ENCODE measurements at places on chromosomes 5 and 9. TPM values are rescaled to one million over a fixed set of nuclear protein-coding genes. Genes with fewer than 3 reads are reported as not detected.
A peak's percentile ranks its signal among the peaks of the same experiment; 100 is the strongest.

DNA sequence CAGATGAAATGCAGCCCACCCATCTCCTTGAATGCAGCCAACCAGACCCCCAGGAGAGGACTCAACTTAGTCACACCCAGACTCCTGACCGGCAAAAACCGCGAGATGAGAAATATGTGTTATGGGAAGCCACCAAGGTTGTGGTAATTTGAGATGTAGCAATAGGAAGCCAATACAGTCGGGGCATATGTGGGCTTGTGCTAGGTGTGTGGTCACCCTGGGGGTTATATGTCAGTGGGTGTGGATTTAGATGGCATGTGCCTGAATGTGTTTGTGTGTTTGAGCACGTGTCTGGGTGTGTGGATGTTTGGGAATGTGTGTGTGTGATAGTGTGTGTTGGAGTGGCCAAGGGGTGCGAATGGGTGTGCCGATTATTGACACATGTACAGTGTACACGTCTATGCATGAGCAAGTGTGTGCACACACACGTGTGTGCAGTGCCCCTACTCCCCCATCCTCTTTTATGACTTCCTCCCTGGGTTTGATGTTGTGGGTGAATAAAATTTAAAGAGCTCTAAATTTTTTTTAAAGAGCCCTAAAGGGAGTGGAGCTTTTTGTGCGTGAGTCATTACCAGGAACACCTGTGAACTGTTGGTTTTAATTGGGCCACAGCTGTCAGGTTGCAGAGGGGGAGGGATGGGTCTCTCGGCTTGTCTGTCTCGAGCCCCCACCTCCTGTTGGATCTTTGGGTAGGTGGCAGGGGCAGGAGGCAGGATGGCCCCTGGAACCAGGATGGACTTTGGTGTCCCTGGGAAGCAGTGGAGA is 86.8 kb downstream of the LHX2 start:
- H3K36me3 ChIP-seq, result no peaks in the 10 kb centered on the region
- H3K27me3 ChIP-seq, result peaks cover 15% of the 10 kb centered on the region
- H3K4me3 ChIP-seq, result no peak overlapping the region
- H3K27ac ChIP-seq, result no peak overlapping the region

- H3K4me3 ChIP-seq, result no peak within 1 kb of the TSS
- H3K27ac ChIP-seq, result no peak within 1 kb of the TSS
- no peaks in the 10 kb centered on the region for H3K4me1 ChIP-seq
- no peaks in the 10 kb centered on the region for H3K36me3 ChIP-seq
Observed at GRCh38 chr5:141373673-141374317, at the start of gene PCDHGA6. Gene PCDHGA6 (plus strand): TSS chr5:141373891. CDS start chr5:141374084, 193 bp downstream.

GRCh38 chr9:77960356-77961153 is 71.1 kb downstream of the GNAQ start:
- H3K4me3 ChIP-seq, result no peak overlapping the region
- H3K27me3 ChIP-seq, result no peaks in the 10 kb centered on the region
- H3K36me3 ChIP-seq, result no peaks in the 10 kb centered on the region
- DNase-seq, result no peak

DNA sequence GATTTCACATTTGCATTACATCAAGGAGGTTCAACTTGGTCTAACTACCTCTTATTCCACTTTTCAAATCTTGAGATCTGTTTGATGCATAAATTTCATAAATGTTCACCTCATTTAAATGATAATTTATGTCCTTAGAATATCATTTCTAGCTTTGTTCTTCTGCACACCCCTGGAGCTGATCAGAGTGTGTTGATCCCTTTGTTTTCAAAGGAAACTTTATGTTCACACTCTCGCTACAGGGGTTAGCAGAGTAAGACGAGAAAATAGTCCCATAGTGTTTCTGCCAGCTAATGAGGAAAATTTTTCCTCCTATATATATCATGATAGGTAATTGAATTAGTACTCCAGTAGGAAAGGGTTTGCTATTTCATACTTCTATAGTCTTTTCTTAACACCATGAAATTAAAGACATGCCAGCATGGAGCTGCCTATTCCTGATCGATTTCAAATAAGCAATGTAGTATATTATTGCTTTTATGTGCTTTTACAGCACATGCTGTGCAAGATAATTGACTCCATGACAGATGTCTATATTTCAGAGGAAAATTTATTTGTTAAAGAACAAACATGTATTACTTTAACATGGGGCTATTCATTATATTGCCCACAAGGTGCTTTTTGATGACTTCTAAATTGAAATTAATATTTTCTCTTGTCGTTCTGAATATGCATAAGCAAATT is 4.8 kb upstream of the PAM start:
- no peak for DNase-seq
- H3K4me3 ChIP-seq, result no peak overlapping the region
- H3K27ac ChIP-seq, result no peak overlapping the region

GRCh38 chr9:108961151-108961550 is 27.0 kb downstream of the ABITRAM start:
- no peaks in the 10 kb centered on the region for H3K27me3 ChIP-seq
- DNase-seq, result no peak
- no peak overlapping the region for H3K4me3 ChIP-seq
- H3K36me3 ChIP-seq, result peaks cover 9% of the 10 kb centered on the region
- H3K27ac ChIP-seq, result no peak overlapping the region
- H3K4me1 ChIP-seq, result no peaks in the 10 kb centered on the region

DNA sequence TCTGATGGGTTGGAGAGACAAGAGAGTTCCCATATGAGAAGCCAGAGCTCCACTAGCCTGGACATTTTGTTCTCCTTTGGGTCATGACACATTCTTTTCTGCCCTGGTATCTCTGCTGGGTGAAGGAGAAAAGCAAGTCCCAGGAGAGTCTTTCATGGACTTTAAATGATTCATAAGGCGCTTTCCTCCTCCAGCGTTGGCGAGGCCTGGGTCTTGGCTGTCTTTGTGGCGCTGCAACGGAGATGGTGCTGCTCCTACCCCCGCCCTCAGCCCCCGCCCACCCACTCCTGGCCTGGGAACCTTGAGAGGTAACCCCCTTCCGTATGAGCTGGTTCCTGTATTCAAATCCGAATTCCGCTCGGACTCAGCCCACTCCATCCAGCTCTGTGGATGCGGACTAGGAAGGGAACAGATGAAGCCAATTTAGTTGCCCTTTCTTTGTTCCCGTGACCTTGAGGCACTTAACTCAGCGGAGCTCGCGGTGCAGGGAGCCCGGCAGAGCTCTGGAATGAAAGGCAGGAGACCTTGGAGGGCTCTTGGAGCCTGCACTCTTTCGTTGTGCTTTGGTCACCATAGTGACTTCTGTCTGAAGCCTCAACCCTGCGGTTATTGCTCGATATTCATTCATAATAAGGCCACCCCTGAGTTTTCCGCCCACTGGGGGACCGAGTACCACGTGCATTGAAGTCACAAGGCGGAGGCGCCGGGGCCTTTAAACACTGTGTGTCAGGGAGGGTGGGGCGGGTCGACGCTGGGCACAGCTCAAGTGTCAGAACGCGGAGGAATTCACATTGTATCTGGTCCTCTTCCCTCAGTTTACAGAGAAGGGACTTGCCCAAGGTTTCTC is 14.0 kb upstream of the PWWP2A start:
- no peaks in the 10 kb centered on the region for H3K36me3 ChIP-seq
- H3K4me1 ChIP-seq, result no peaks in the 10 kb centered on the region
- no peak for DNase-seq
- H3K27ac ChIP-seq, result no peak overlapping the region
- no peak overlapping the region for H3K4me3 ChIP-seq

DNA sequence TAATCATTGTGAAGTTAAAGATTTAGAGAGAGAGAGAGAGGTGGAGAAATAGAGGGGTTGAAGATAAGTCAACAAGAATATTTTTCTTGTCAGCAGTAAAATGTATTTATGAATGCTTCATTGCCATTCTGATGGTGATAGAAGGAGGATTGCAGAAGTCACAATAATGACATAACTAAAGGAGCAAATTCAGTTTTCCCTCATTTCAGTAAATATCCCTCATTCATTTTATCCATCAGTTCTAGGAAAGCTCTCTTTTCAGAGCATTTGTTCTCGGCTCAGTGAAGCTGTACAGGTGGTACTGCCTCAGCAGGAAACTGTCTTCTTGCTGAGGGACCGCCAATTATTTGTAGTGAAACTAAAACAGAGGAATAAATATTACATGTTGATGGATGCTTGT is 681.4 kb downstream of the CETN3 start:
- no peak for DNase-seq
- H3K36me3 ChIP-seq, result no peaks in the 10 kb centered on the region
- no peaks in the 10 kb centered on the region for H3K4me1 ChIP-seq
- H3K27me3 ChIP-seq, result no peaks in the 10 kb centered on the region
- no peak overlapping the region for H3K4me3 ChIP-seq

DNA sequence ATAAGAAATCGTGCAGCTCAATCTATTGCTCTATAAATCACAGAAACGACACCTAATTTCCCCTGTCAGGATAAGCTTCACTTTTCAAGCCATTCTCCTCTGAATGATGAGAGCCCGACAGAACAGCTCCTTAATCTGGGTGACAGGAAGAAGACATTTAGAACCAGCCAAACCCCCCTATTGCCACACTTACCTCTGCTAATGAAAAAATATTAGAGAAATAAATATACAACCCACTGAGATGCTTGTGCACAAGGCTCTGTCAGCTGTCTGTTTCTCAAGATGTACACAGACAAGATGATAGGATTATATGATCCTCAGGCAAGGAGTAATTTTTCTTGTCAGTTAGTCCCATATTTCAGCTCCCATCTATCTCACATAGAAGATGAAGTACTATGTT is 57.5 kb upstream of the TRIM32 start:
- H3K36me3 ChIP-seq, result no peaks in the 10 kb centered on the region
- DNase-seq, result no peak
- H3K27ac ChIP-seq, result no peak overlapping the region
- H3K4me1 ChIP-seq, result no peaks in the 10 kb centered on the region
- no peak overlapping the region for H3K4me3 ChIP-seq

GRCh38 chr9:13063880-13064459 is 215.5 kb downstream of the MPDZ start:
- H3K27ac ChIP-seq, result no peak overlapping the region
- no peaks in the 10 kb centered on the region for H3K4me1 ChIP-seq
- H3K27me3 ChIP-seq, result no peaks in the 10 kb centered on the region

- peak; percentile 78 for DNase-seq
- no peak overlapping the region for H3K4me3 ChIP-seq
- no peaks in the 10 kb centered on the region for H3K27me3 ChIP-seq
Observed at GRCh38 chr5:180328296-180329137, 24.6 kb downstream of the GFPT2 start.

GRCh38 chr5:158938200-158938599 is 161.5 kb downstream of the EBF1 start:
- no peaks in the 10 kb centered on the region for H3K36me3 ChIP-seq
- no peak overlapping the region for H3K27ac ChIP-seq
- peaks cover 18% of the 10 kb centered on the region for H3K27me3 ChIP-seq
- H3K4me1 ChIP-seq, result no peaks in the 10 kb centered on the region

DNA sequence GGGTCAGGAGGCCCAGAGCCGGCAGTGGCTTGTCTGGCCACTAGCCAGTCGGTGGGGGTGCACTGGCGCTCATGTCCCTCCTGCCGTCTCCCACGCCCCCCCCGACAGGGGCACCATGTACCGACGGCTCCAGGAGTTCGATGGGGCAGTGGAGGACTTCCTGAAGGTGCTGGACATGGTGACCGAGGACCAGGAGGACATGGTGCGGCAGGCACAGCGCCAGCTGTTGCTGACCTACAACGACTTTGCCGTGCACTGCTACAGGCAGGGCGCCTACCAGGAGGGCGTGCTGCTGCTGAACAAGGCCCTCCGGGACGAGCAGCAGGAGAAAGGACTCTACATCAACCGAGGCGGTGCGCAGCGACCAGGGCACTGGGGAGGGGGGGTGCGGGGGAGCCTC is 8.1 kb downstream of the TTC16 start:
- no peak overlapping the region for H3K27ac ChIP-seq
- H3K4me3 ChIP-seq, result no peak overlapping the region
- no peak for DNase-seq
- H3K36me3 ChIP-seq, result no peaks in the 10 kb centered on the region

- DNase-seq, result no peak
- no peaks in the 10 kb centered on the region for H3K36me3 ChIP-seq
- no peak overlapping the region for H3K4me3 ChIP-seq
- no peak overlapping the region for H3K27ac ChIP-seq
- H3K4me1 ChIP-seq, result no peaks in the 10 kb centered on the region
- H3K27me3 ChIP-seq, result no peaks in the 10 kb centered on the region
Observed at GRCh38 chr9:127780126-127780885, 1.8 kb upstream of the SH2D3C start.

- no peaks in the 10 kb centered on the region for H3K27me3 ChIP-seq
- no peak overlapping the region for H3K4me3 ChIP-seq
- H3K27ac ChIP-seq, result no peak overlapping the region
- H3K36me3 ChIP-seq, result peaks cover 4% of the 10 kb centered on the region
- peaks cover 21% of the 10 kb centered on the region for H3K4me1 ChIP-seq
Observed at GRCh38 chr9:14308853-14309145, 5.1 kb downstream of the NFIB start.

DNA sequence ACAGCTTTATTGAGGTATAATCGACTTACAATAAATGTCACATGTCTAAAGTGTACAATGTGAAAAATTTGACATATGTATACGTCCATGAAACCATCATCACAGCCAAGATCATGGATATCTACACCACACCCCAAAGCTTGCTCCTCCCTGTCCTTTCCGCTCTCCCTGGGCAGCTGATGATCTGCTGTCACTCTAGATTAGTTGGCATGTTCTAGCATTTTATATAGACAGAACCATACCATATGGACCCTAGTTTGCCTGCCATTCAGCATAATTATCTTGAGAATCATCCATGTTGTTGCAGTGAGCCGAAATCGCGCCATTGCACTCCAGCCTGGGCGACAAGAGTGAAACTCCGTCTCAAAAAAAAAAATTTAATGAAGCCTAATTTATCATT is 42.5 kb downstream of the ERGIC1 start:
- H3K27me3 ChIP-seq, result no peaks in the 10 kb centered on the region
- H3K4me3 ChIP-seq, result no peak overlapping the region
- DNase-seq, result no peak
- peaks cover 13% of the 10 kb centered on the region for H3K4me1 ChIP-seq
- no peaks in the 10 kb centered on the region for H3K36me3 ChIP-seq

- H3K4me3 ChIP-seq, result no peak overlapping the region
- no peak overlapping the region for H3K27ac ChIP-seq
- H3K4me1 ChIP-seq, result no peaks in the 10 kb centered on the region
- no peak for DNase-seq
- no peaks in the 10 kb centered on the region for H3K27me3 ChIP-seq
- H3K36me3 ChIP-seq, result 0 out of 2 replicates have a peak, but pooled peaks cover 5% of the 10 kb centered on the region
Observed at GRCh38 chr9:110949081-110949480, 89.2 kb downstream of the LPAR1 start.

- H3K27me3 ChIP-seq, result no peaks in the 10 kb centered on the region
- H3K36me3 ChIP-seq, result no peaks in the 10 kb centered on the region
- H3K4me1 ChIP-seq, result peaks cover 42% of the 10 kb centered on the region
Observed at GRCh38 chr5:172276214-172276613, 7.3 kb downstream of the UBTD2 start.

GRCh38 chr5:134148986-134149539 is 27.7 kb downstream of the SKP1 start:
- peaks cover 44% of the 10 kb centered on the region for H3K36me3 ChIP-seq
- no peak overlapping the region for H3K4me3 ChIP-seq
- no peak for DNase-seq
- H3K27ac ChIP-seq, result peak overlapping the region; percentile 50
- H3K27me3 ChIP-seq, result no peaks in the 10 kb centered on the region

Gene GAPVD1
- total RNA-seq, result 70.3 TPM

Gene INSL6
- total RNA-seq, result not detected

Gene SPRY4
- total RNA-seq, result 6.9 TPM

Gene TSTD2
- total RNA-seq, result 19.3 TPM

Gene DUSP1
- 10.3 TPM for total RNA-seq

Gene SPATA31A7
- total RNA-seq, result not detected

Gene ST6GALNAC4
- 44.3 TPM for total RNA-seq

Gene PCDHB11
- total RNA-seq, result not detected

Gene GFI1B
- not detected for total RNA-seq

Gene CD74
- 41.1 TPM for total RNA-seq

Gene PCDHGC4
- total RNA-seq, result not detected

Measured in PC-9 (cell line).